IMR-90 (cell line): ENCODE measurements at places on chromosomes 7 and 10.

GRCh38 chr10:17454161-17455014, at the start of gene ST8SIA6:
Gene ST8SIA6, minus strand, starts transcription at chr10:17454595. Its CDS starts 340 bp downstream, at chr10:17454255.
- DNase-seq = peak; percentile 47

- no peak for DNase-seq
These were observed 15.0 kb upstream of the ZNF467 start for GRCh38 chr7:149788300-149788851.

GRCh38 chr10:62095181-62096122, 173.2 kb downstream of the RTKN2 start:
- DNase-seq = peak; percentile 69

GRCh38 chr10:75145590-75145989, 34.1 kb downstream of the SAMD8 start:
- DNase-seq = no peak

DNA sequence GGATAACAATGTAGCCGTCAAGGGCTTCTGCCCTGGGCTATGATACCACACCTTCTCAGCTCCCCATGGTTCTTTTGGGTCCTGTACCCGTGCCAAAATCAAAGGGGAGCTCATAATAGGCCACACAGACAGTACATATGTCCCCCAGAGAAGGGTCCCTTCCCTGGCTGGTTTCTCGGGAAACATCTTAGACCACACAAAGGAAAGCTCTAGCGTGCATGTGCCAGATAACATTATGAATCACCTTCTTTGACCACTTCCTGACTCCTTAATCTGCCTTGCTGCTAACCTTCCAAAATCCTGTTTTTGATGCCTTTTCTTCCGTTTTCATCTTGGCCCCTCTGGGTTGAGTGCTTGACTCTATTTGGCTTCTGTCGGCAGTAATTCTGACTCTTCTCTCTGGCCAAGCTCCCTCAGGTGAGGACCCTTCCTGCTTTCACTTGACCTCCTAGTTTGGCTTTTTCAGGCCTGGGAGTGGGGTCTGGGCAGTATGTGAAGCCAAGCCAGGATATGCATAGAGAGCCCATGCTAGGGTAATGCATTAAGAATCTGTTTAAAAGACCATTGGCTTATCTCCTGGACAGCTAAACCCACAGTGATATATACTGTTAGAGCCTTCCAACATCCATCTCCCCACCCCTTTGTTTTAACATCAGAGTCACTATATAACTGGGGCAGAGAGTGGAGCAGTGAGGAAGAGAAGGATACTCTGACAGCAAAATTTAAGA, 84.8 kb downstream of the ANLN start:
- peak; percentile 41 for DNase-seq

DNA sequence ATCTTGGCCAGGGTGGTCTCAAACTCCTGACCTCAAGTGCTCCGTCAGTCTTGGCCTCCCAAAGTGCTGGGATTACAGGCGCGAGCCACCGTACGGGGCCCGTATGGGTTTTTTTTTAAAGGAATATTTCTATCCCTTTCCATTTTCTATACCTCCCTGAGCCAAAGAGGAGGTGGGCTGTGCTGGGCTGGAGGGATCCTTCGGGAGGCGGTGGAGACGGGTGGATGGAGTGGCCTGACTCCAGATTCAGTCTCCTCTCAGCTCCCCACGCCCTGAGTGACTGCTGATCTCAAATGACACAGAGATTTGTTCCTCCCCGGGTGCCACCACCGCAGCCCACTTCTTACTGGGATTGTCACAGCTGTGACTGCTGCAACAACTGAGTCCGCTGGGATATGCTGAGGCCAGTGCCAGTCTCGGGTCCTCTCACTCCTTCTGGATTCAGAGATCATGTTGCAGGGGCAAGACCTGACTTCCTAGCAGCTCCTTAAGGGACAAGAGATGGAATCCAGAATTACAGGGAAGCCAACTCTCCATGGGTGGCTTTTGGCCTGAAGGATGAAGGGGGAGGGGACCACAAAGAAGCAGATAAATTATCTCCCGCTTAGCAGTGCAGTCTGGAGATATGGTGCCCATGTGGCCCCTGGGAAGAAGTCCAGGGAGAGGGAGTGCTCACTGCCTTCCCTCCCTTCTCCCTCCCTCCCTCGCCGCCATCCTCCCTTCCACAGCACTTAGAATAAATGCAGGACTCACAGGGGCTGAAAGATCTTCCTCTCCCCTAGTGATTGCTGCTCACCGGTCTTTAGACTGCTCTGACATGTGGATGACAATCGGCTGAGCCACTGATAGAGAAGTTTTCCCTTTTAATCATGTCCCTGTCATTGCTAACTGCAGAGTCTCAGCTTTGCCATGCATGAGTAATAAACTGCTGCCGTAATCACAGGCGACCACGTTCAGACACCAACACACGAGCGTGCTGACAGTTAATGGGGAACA, 14.3 kb downstream of the GALNT17 start:
- no peak for DNase-seq

DNA sequence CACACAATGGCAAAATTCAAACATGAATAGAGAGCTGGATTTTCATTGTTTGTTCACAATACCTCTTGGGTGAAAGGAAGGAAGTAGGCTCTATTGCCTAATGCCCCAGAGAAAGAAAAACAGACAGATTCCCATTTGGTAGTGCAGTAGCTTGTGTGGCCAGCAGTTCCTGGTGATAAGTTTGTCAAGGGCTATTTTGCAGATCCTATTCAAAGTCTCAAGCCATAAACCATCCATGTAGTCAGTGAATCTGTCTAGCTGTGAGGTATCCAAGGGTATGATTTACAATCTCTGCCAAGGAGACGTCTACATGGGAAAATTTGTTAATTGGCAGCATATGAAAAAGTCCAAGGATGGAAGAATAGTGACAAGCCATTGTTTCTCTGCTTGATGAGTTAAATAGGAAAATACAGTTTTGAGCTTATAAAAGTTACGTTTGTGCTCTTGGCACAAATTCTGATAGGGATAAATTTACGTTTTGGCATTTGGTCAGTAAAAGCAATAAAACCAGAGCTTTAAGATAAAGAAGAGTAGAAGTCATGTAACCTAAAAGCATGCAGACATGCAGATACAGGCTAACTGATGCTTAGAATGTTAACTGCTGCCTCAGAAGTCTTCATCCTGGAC, 269.1 kb downstream of the GATA3 start:
- no peak for DNase-seq

- no peak for DNase-seq
These were observed 390.0 kb upstream of the MKI67 start for GRCh38 chr10:128516180-128516579.

- DNase-seq = no peak
These were observed 13.9 kb downstream of the SND1 start for GRCh38 chr7:127665922-127666321.

- DNase-seq = peak; percentile 70
These were observed 15.9 kb upstream of the ADCK2 start for GRCh38 chr7:140656548-140657515.
